GM10248 (cell line): ENCODE measurements at places on chromosomes 6 and 20.

DNA sequence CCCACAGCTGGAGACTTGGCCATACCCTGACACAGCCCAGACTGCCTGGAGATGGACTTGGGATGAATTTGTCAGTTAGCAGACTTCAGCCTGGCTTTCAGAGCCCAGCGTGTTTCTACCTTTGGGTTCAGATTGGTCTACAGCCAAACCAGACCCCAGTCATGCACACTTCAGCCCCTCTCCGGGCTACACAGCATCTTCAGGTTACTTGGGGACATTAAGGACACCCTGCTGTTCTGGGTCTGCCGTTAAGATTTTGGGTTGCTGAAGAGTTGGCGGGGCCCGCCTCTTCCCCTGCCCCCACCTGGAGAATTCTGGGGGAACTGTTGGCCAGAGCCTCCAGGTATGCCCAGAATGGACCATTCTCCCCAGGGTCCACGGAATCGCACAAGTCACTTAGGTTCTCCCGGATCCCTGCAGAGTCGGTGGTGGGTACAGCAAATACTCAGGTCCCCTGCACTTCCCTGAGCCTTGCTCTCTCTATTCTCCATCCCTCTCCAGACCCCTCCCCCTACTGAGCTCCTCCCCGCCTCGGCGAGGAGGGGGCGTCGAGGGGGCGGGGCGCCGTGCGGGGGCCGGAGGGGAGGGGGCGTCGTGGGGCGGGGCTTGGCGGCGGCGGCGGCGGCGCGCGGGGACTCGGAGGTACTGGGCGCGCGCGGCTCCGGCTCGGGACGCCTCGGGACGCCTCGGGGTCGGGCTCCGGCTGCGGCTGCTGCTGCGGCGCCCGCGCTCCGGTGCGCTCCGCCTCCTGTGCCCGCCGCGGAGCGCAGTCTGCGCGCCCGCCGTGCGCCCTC is at the start of gene PTK7:
PTK7 (plus strand) TSS at position 645 of the 794 bp plus-strand sequence. CDS start 175 bp downstream, outside the sequence.
- DNase-seq = no peak

GRCh38 chr6:14706378-14706929 is 539.4 kb upstream of the JARID2 start:
- DNase-seq = no peak

DNA sequence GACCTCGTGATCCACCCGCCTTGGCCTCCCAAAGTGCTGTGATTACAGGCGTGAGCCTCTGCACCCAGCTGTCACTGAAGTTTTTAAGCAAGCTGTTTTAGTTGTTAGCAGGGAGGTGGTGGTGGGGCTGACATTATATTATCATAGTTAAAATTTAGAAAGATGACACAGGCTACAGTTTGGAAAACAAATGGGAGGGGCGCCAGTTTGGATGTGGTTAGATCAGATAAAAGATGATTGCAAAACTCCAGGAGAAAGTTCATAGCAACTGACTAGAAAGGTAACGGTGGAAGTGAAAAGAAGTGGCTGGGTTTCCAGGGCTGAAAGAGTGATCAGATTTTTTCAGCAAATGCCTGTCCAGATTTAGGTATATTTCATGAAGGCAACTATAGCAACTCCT is 311.9 kb upstream of the CITED2 start:
- no peak for DNase-seq

- DNase-seq = no peak
These were observed 75.4 kb downstream of the FILIP1 start for GRCh38 chr6:75418233-75418632.

DNA sequence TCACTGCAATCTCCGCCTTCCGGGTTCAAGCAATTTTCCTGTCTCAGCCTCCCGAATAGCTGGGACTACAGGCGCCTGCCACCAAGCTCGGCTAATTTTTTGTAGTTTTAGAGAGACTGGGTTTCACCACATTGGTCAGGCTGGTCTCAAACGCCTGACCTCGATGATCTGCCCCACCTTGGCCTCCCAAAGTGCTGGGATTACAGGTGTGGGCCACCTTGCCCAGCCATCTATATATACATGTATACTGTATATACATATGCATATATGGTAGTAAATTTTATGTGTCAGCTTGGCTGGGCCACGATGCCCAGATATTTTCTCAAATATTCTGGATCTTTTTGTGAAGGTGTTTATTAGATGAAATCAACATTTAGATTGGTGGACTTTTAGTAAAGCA is 18.8 kb downstream of the RBL1 start:
- no peak for DNase-seq

DNA sequence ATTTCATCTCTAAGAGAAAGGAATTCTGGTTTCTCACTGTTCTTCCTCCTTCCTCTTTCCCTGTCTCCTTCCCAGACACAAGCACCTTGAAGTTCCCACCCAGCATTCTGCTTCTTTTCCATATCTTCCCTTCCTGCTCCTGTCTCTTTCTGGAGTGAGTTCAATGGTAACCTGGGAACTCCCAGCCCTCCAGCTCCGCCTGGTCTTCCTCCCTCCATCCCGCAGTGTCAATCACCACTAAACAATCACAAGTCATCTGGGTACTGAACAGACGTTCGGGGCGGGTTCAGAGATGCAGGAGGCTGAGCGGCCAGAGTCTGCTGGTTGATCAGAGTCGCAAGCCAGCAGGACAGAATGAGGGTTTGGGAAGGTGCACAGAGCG is 7.7 kb downstream of the TTBK1 start:
- no peak for DNase-seq

DNA sequence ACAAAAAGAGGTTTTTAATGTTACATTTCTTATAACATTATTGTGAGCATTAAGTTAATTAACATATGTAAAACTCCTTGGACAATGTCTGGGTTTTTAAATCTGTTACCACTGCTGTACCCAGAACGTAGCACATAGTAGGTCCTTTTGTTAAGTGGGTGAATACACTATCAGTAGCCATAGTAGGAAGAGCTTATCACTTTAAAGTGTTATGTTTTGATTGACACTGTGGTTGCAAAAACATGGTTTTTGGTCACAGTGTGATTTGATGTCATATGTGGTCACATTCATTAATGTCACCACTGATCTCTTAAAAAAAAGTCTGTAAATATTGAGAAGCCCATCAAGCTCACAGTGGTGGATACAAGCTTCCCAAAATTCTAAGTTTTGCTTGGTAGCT is 160.7 kb downstream of the PLCB1 start:
- DNase-seq = no peak

- no peak for DNase-seq
These were observed 7.4 kb downstream of the OSER1 start for GRCh38 chr20:44203161-44203560.

DNA sequence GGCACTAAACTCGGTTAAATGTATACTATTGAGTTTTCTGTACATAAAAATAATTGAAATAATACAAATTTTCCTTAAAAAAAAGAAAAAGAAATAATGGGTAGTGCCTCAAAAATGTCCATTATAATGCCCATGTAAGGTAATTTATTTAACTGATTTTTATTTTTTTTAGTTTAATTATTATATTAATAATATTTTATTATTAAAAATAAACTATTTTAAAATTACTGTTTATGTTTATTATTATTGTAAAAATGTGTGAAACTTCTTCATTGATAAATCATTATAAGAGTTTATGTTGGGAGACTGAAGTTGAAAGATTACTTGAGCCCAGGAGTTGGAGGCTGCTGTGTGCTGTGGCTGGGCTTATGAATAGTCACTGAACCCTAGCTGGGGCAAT is 925.5 kb upstream of the EPHA7 start:
- no peak for DNase-seq

DNA sequence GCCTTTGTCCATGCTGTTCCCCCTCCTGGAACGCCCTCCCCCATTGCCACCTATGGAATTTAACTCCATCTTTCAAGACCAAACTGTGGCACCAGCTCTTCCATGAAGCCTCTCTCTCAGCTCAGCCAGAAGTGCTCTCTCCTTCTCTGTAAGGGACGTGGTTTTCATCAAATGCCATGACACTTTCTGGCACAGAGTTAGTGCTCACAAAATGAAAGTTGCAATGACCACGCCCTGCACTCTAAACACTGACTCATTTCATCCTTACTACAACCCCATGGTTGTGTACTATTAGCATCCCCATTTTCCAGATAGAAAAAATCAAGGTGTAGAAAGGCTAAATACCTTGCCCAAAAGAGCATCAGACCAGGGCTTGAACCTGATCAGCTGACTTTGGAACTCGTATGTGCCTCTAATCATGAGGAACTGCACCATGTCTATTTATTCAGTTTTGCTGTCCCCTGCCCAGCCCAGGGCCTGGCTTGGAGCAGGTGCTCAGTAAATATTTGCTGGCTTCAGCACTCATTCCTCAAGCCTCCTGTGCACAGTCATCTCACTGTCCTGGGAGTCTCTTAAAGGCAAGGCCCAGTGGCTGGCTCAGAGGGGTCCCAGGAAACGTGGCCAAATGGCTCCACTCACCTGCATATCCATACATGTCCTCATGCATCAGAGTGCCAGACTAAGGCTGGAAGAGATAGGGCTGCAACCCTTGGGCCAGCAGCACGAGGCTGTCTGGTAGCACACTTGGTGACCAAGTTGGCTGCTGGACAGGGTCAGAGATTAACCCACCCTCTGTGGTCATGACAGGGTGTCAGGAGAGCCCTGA is 77.9 kb downstream of the MRPL14 start:
- DNase-seq = peak; percentile 53

DNA sequence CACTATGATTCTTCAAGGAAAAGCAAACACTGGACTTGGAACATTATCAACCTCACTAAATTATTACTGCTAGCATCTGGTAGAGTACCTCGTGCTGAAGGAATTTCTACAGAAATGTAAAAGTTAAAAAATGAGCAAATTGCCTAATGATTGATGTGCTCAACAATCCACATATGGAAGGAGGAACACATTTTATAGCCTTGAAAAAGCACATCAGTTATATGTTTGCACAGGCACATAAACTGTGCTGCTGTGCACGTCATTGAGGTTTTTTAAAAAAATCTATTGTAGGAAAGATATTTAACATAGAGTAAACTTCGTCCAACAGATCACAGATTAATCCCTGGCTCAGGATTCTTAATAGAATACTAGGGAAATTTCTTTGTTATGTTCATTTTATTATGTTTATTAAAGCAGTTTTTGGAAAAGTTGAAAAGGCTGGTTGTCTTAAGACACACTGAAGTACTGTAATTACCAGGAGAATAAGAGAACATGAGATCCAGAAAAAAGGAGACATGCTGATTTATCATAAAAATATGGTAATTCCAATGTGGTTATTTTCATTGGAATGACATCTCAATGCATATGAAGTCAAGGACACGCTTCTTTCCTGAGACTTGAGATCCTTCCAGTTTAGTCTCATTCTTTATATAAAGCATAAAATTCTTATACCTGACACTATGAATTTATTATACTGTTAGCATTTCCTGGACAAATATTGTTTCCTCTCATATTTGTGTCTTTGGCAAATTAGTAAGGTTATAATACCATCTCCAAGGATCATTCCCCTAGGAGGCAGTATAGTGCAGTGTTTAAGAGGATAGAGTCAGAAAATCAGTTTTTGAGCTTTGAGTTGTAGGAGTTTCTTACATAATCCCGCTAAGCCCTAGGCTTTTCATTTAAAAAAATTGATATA is 511.1 kb downstream of the TENT5A start:
- no peak for DNase-seq

DNA sequence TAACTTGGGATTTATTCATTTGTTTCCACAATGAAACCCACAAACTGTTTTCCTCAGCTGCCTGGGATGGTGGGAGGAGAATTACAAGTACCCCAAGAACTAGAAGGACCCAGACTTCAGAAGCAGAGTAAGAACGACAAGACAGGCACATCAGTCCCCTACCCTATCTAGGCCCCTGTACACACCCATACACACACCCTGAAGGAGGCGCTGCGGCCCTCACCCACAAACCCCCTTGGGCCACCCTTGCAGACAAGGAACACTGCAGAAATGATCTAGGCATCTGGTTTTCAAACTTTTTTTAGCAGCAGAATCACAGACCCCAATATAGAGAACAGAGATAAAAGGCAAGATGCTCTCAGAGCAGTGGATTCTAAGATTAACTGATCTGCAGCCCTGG is 55.0 kb downstream of the TRERF1 start:
- DNase-seq = no peak

DNA sequence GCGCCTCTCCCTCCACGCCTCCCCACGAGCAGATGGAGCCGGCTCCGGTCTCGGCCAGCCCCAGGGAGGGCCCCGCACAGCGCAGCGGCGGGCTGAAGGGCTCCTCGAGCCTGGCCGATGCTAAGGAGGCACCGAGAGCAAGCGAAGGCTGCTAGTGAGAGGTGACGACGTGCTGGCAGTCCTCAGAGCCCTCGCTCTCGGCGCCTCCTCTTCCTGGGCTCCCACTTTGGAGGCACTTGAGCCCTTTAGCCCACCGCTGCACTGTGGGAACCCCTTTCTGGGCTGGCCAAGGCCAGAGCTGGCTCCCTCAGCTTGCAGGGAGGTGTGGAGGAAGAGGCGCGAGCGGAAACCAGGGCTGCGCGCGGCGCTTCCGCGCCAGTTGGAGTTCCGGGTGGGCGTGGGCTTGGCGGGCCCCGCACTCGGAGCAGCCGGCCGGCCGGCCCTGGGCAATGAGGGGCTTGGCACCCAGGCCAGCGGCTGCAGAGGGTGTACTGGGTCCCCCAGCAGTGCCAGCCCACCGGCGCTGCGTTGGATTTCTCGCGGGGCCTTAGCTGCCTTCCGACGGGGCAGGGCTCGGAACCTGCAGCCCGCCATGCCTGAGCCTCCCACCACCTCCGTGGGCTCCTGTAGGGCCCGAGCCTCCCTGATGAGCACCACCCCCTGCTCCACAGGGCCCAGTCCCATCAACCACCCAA is 2.5 kb upstream of the TMEM14C start:
- DNase-seq = no peak

DNA sequence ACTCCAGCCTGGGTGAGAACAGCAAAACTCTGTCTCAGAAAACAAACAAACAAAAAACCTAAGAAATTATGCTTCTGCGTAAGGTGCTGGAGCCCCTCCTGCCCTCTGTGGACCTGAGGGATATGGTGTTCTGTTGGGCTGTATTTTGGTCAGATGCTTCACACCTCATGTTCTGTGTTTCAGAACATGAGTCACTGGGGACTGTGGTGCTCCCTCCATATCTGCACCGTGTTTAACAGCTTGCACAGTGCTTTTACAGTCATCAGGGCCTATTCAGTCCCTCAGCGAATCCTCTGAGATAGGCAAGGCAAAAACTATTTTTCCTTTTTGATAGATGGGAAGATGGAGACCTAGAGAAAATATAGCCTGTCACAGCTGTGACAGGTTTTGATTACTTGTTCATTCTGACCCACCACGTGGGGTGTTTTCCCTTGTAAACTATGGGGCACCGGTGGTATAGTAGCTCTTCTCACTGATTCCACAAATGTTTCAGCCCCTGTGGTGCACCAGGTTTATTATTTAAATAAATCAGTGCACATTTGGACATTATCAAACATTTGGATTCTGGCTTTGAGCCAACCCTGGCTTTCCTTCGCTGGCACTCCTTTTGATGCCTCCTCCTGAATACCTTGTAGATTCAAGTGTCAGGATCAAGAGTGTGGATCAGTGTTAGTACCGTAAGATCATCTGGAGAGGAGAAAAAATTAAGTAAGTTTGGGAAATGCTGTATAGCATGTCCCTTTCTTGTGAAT is 9.6 kb downstream of the TTPAL start:
- DNase-seq = no peak

DNA sequence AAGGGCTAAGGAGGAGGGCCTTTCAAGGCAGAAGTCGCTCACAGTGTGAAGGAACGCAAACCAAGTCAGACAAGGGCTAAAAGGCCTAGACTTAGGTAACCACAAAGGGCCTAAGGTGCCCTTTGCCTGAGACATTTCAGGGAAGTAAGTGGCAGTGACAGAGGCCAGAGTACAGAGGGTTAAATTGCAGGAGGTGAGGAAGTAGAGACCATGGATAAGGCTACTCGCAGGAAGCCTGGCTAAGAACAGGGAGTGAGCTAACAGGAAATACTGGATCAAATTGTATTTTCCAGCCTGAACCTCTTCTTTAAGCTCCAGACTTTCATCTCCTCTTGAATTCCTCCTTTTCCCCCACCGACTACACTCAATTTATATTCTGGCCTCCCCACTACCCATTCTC is 16.6 kb downstream of the ZHX3 start:
- no peak for DNase-seq
